Stimulated activated CD4-positive, alpha-beta T cell treated with anti-CD3 and anti-CD28 coated beads, Interleukin-1b, Interleukin-23, amount 100 ng/mL, for 1 hour (primary cell): ENCODE measurements at places on chromosomes 6 and 20.

GRCh38 chr6:51608932-51609331, 478.5 kb downstream of the PKHD1 start:
- no peak for DNase-seq

GRCh38 chr20:59731376-59731775, 127.0 kb downstream of the PHACTR3 start:
- DNase-seq = no peak

- no peak for DNase-seq
Measured at GRCh38 chr20:63568986-63569949, 4.8 kb downstream of the HELZ2 start.

GRCh38 chr6:138692058-138692977, 81.3 kb upstream of the CCDC28A start:
- DNase-seq = no peak

- DNase-seq = peak; percentile 49
Measured at GRCh38 chr6:148144917-148145521, 197.6 kb upstream of the SASH1 start.

- no peak for DNase-seq
Measured at GRCh38 chr6:167850782-167851181, 24.1 kb downstream of the AFDN start.

DNA sequence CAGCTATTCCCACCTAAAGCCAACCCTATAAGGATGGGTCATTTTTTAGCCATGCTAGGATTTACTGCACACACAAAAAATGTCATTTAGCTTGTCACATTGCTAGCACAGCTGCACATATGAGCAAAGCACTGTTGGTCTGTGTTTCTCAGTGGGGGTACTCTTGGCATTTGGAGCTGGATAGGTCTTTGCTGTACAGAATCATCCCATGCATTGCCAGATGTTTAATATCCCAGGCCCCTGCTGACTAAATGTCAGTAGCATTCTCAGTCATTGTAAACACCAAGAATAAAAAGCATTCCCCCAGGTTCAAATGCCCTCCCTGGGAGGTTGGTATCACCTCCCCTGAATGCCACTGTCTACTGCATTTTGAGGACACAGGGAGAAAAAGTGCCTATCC, 14.6 kb upstream of the LTV1 start:
- no peak for DNase-seq

DNA sequence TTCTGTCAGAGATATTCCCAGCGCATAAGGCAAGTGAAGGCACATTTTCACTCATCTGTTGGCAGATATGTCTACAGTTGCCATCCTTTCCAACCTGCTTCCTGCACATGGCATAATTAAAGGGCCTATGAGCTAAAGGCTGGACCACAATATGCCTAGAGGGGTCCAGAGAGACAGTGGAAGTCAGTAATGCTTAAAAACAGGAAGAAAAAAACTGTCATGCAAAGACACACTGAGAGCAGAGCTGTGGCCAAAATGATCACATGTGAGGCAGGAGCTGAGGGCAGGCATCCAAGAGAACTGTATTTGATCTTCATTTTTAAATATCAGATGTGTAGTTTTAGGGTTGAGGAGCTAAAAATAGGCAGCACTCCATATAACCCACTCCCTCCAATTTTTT, 125.0 kb upstream of the BACH2 start:
- no peak for DNase-seq

GRCh38 chr20:63701051-63701328, 4.5 kb downstream of the TNFRSF6B start:
- DNase-seq = no peak

DNA sequence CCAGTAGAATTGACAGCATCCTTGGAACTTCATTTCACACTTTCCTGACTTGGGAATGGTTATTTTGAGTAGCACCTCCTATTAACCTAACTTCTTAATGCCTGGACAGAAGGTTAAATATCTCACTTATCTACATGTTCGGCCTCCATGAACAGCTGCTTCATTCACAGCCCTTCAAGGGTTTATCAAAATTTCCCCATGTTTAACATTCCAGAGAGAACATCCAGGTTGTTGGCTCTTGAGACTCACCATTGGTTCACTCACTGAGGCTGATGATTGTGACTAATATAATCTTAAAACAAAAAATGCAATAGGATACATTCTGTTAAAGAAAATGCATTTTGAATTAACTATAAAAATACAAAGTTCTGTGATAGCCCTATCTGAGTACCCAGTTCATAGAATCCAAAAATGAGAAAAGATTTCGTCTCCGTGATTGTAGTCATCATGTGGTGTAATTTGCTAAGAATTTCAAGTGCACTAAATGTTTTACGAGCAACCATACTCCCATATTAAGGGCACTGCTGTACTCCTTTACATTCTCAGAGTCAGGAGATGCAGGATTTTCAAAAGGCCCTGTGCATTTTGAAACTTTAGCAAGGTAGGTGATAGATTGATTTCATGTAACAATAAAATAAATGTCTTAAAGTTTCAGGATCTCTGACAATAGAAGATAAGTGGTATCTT, 260.6 kb upstream of the TAB2 start:
- DNase-seq = no peak

GRCh38 chr6:122200440-122200839, 199.0 kb upstream of the HSF2 start:
- DNase-seq = no peak

GRCh38 chr6:293193-294174, 1.2 kb downstream of the DUSP22 start:
- DNase-seq = no peak

DNA sequence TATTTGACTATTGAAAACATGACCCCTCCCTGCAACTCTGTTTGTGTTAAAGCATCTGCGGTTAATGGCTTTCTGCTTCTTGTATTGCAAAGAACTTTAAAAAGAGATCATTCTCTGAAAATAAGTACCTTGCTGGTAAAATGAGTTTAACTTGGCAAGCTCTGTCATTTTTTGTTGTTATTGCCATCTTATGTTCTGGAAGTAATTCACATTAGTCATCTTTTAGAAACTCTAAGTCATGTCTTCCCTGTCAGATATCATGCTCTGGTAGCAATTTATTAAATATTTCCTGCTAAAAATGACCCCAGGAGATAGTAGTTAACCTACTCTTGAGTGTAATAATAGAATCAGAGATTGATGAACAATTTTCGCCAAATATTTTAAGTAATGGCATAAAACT, 890.6 kb downstream of the KIF16B start:
- no peak for DNase-seq

- no peak for DNase-seq
Measured at GRCh38 chr6:134853111-134854055, 96.5 kb downstream of the ALDH8A1 start.

GRCh38 chr6:143337201-143337949, 113.1 kb downstream of the ADAT2 start:
- DNase-seq = peak; percentile 38

- DNase-seq = peak; percentile 60
Measured at GRCh38 chr6:12012558-12013306, 620 bp downstream of the HIVEP1 start.

- no peak for DNase-seq
Measured at GRCh38 chr6:7106215-7106751, 1.5 kb upstream of the RREB1 start.

DNA sequence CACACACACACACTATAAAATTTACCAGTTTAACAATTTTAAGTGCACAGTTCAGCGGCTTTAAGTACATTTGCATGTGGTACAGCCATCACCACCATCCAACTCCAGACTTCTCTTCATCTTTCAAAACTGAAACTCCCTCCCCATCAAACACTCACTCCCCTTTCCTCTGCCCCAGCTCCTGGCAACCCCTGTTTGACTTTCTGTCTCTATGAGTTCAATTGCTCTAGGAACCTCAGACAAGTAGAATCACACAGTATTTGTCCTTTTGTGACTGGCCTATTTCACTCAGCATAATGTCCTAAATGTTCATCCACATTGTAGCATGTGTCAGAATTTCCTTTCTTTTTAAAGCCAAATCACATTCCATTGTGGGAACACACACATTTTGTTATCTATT, 302.8 kb upstream of the FOXQ1 start:
- DNase-seq = no peak

DNA sequence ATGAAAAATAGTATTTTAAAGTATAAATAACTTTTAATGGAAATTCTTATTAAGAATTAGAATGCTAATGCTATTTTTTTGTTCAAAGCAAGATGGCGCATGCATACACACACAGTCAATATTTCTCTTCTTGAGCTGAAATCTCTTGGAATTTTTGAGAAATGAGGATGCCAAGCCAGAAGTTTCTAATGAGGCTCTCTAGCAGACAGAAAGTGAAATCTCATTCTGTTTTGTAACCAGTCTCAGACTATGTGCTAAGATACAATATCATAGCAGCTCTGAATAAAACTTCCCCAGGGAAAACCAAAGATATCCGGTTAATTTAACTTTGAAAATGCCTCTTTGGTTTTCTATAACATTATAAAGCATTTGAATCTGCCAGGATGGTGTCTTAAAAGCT, 97.2 kb upstream of the HDAC2 start:
- DNase-seq = no peak

GRCh38 chr6:30847421-30847970, 36.8 kb upstream of the DDR1 start:
- no peak for DNase-seq

GRCh38 chr6:126907312-126907711, 211.2 kb upstream of the RSPO3 start:
- DNase-seq = no peak

DNA sequence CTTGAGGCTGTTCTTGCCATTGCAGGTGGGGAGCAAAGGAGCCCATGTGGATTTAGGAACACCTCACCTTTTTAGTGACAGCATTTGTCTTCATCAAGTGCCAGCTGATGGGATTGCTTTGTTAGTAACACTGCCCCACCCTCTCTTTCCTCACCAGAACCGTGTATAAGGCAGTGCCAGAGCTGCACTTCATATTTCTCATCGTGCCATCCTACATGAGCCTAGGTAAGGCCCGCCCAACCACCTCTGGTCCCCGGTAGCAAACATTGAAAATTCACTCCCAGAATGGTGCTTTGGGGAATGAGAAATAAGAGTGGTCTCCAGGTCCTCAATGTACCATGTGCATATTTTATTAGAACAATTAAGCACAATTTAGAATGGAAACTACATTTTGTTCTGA, 22.7 kb downstream of the CFAP61 start:
- no peak for DNase-seq

- no peak for DNase-seq
Measured at GRCh38 chr6:146914489-146915483, 289.4 kb upstream of the STXBP5 start.

- DNase-seq = no peak
Measured at GRCh38 chr6:56366141-56366852, 118.9 kb upstream of the COL21A1 start.

GRCh38 chr6:132190815-132191175, 210.5 kb downstream of the MOXD1 start:
- no peak for DNase-seq

DNA sequence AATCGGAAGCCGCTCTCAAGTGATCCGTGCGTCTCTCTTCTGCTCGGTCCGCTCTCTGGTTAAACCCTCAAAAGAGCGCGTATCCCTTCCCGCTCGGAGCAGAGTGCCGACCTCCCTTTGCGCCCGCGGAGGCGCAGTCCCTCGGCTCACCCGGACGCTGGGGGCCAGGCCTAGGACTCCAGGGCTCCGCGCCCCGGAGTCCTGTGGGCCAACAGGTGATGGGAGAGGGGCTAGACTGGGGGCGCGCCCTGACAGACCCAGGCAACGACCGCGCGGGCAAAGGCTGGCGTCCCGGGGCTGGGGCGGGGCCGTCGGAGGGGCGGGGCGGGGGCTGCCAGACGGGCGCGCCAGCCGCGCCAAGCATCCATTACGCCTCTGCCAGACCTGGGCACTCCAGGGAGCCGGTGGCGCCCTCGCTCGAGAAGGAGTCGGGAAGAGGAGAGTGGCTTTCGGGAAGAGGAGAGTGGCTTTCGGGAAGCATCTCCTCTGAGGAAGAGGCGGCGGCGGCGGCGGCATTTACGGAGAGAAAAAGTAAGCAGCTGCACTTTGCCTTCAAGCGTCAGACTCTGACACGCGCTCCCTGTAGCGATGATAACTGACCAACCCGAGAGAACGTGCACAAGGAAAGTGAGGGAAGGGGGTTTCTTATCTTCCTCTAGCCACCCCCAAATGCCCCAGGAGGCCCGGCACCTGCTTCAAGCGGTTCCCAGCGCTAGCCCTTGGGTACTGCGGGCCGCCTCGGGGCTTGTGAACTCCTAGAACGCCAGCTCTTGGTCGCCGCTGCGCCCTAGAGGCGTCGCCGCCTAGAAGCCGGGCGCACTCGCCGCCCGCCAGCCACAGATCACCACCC, 2.6 kb downstream of the EPHA7 start:
- DNase-seq = no peak

DNA sequence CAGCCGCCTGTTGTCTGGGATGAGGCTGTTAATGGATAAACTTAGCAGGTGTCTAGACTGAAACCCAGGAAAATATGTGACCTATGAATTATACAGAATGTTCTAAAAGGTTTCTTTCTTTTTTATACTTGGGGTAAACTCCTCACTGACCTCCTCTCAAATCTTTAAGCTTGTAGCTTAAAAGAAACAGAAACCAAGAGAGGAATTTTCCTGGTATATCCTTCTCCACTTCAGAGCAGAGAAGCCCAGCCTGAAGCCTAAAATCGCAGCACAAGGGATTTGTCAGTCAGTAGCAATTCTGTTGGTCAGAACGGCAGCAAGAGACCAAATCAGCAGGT, 99.4 kb upstream of the RIPOR2 start:
- no peak for DNase-seq

DNA sequence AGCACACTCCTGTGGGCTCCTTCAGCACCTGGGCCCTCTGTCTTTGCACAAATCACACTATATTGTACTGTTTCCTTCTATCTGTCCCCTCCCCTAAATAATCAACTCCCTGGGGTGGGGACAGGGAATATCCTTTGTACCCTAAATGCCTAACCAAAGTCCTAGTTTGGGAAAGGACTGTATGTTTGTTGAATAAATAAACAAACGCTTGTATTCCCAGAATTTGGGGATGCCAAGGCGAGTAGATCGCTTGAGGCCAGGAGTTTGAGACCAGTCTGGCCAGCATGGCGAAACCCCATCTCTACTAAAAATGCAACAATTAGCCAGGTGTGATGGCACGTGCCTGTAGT, 322.7 kb downstream of the SYNE1 start:
- no peak for DNase-seq

DNA sequence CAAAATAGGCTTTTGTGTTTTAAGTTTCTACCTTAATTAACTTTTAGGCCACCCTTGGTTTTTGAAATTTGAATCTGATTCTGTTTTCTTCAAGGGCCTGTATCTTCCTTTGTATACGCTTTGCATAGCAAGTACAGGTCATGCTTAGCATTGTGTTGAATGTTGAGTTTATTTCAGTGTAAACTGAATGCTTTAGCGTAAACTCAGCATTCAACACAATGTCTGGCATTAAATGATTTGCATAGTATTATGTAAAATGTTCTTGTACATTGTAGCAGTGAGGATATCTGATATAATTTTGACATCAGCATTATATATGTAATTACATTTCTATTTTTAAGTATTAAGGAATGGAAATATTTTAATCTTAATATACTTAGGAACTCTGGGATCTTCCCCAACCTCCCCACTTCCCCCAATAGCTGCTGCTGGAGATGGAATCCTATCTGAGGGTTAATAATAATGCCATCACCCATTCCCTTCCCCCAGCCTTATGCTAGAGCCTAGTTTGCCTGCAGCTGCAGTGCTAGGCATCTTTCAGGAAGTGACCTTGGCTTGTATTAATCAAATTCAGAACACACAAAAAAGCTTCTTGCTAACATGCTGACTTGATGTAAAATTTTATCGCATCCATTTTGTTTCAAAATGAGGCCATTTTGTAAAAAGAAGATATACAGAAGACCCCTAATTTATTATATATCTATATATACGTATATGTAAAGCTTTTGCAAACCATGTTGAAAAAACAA, 73.1 kb downstream of the NCOA3 start:
- no peak for DNase-seq

- no peak for DNase-seq
Measured at GRCh38 chr6:88183471-88183870, 17.3 kb upstream of the CNR1 start.
